ENCODE measurements at places on chromosomes 4 and X.

DNA sequence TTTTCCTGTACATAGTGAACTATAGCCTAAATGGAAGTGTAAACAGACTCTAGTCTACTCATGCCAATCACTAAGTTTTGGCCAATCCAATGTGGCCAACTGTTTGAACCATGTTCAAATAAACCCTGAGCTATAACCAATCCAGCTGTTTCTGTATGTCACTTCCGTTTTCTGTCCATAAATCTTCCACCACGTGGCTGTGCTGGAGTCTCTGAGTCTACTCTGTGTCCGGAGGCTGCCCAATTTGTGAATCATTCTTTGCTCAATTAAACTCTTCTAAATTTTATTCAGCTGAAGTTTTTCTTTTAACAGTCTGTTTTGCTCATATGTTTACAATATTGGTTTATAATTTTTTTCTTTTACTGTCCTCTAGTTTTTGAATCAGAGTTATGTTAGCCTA, 112.3 kb upstream of the BANK1 start:
- no peak for DNase-seq

- DNase-seq = no peak
Measured at GRCh38 chrX:49278081-49278480, 8.5 kb downstream of the PPP1R3F start.

DNA sequence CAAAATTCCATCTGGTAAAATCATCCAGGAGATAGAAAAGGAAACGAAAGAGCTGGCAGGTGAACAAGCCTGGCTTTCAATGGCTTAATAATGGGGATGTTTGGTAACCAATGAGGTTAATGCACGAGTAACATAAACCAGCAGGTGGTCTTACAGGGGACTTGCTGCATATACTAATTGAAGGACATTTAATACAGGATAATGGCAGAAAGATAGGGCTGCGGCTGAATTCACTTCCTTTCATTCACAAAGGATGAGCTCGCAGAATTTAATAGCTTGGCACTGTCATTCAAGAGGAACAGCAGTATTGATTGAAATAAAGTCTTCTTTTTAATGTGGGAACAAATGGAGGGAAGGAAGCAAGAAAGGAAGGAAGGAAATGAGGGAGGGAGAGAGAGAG, 156.3 kb upstream of the RAI2 start:
- DNase-seq = no peak

DNA sequence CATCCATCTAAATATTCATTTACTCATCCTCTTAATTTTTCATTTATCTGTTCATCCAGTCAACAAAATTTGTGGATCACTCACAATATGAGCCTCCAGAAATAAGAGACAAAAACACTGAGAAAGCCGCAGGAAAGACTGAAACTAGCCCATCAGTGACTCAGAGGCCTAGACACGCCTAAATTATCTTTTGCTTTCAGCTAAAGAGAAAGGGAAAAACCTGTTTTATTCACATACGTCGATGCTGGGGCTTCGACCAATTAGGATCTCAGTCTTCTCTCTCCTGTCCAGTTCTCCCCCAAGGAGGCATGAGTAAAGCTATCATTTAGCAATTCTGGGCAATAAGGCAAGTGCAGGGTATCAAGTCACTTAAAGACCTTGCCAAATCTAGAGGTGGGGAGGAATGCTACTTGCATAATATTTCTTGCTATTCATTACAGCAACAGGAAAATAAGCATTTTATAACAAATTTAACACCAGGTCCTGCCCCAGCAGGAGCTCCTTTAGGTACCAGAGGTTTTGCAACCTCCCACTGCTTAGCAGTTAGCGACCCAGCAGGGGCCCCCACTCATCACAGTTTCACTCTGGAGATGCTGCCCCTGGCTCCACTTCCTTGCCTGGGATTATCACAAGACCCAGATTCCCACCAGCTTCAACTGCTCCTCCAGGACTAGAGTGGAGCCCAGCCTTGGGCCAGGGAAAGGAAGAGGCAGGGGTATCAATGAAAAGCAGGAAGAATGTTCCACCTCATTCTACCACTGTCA, 30.1 kb upstream of the TMEM154 start:
- no peak for DNase-seq

- DNase-seq = no peak
Measured at GRCh38 chr4:2141022-2141761, 82.1 kb downstream of the NAT8L start.

DNA sequence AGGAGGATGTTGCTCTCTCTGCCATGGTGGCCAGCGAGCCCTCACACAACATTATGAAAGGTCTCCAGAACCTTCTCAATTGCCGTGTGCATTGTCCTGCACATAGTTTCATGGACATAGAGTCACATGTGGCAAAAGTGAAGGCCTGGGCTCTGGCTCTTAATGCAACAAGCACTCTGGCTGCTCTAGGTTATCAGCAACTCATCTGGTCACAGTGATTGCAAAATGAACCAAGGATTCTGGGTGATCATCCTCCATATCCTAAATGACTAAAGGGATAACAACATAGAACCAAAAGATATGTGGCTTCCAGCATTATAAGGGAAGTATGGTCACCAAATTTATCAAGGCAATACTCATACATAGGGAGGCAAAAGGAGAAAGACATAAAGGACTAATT, 175.2 kb downstream of the MGST2 start:
- peak; percentile 32 for DNase-seq

Data from suppressor macrophage (primary cell).